ENCODE measurements at places on chromosomes 7 and 10.

GRCh38 chr10:13703101-13703818 lies 116.5 kb downstream of the PRPF18 start:
- no peak for DNase-seq

- DNase-seq, result no peak
These were observed 256.9 kb upstream of the TPK1 start for GRCh38 chr7:145092766-145093165.

DNA sequence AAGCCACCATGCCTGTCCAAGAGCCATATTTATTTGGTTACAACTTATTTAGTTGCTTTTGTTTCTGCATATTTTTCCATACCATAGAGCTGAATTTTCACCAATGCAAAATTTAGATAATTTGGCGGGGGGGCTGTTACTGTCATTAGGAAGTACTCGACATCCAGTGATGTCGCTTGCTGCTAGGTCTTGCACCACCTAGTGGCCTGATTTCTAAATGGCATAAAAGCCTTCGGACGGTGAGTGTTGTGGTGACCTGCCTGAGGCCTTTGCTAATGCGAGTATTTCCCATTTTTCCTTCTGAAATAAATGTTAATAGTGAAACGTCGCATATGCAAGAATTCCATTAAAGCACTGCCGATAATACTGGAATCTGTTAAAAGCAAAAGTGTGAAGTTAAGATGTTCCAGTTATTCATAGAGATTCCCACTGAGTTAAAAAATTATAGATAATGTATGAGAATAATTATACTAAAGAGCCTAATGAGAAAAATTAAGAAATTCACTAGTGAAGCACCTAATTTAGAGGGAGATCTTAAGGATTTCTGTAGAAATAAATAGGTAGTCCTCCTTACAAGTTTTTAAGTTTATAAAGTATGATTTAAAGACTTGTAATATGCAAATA lies 86.1 kb upstream of the DNAJB6 start:
- DNase-seq, result peak; percentile 22

GRCh38 chr7:134476044-134476443 lies 17.1 kb upstream of the AKR1B1 start:
- DNase-seq, result no peak
